Renal pelvis (tissue), 12 donors: ENCODE measurements at places on chromosomes 13 and 19. TPM values are rescaled to one million over a fixed set of nuclear protein-coding genes. Genes with fewer than 3 reads are reported as not detected.

DNA sequence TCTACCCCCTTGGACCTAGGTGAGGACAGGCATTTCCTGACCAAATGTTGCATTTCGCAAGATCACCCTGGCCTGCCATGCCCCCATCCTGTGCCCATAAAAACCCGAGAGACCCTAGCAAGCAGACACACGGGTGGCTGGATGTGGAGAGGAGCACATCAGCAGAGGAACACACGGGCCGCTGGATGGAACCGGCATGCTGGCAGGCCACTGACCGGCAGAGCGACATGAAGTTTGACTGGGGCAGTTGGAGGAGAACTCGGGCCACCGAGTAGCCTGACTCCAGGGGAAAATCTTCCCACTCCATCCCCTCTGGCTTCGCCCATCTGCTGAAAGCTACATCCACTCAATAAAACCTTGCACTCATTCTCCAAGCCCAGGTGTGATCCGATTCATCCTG lies 329.3 kb downstream of the FGF9 start:
- DNase-seq, result no peak

- DNase-seq, result no peak
These were observed 16.9 kb downstream of the TMEM150B start for GRCh38 chr19:55308281-55308680.

- DNase-seq, result no peak
These were observed 56.0 kb downstream of the EPS15L1 start for GRCh38 chr19:16415806-16416205.

- no peak for DNase-seq
These were observed 113.5 kb downstream of the MYO16 start for GRCh38 chr13:108742701-108743451.

- DNase-seq, result no peak
These were observed 103.2 kb downstream of the ZNF429 start for GRCh38 chr19:21608571-21608970.

GRCh38 chr13:95479731-95480130 lies 72.8 kb upstream of the CLDN10 start:
- DNase-seq, result no peak

WDFY2 gene
- 21.0 TPM for polyA plus RNA-seq

C5AR1 gene
- polyA plus RNA-seq, result 7.4 TPM

RFPL4A gene
- polyA plus RNA-seq, result 0.09 TPM

ZNF99 gene
- polyA plus RNA-seq, result 0.31 TPM
